Testis (tissue), 5 donors: ENCODE measurements at places on chromosomes 5 and 9. TPM values are rescaled to one million over a fixed set of nuclear protein-coding genes. Genes with fewer than 3 reads are reported as not detected.

HOMER1 gene
- total RNA-seq = 20.4 TPM

PCDHGC5 gene
- total RNA-seq = 4.9 TPM

LMX1B gene
- total RNA-seq = 7.6 TPM

DCAF12 gene
- 120 TPM for total RNA-seq

DNA sequence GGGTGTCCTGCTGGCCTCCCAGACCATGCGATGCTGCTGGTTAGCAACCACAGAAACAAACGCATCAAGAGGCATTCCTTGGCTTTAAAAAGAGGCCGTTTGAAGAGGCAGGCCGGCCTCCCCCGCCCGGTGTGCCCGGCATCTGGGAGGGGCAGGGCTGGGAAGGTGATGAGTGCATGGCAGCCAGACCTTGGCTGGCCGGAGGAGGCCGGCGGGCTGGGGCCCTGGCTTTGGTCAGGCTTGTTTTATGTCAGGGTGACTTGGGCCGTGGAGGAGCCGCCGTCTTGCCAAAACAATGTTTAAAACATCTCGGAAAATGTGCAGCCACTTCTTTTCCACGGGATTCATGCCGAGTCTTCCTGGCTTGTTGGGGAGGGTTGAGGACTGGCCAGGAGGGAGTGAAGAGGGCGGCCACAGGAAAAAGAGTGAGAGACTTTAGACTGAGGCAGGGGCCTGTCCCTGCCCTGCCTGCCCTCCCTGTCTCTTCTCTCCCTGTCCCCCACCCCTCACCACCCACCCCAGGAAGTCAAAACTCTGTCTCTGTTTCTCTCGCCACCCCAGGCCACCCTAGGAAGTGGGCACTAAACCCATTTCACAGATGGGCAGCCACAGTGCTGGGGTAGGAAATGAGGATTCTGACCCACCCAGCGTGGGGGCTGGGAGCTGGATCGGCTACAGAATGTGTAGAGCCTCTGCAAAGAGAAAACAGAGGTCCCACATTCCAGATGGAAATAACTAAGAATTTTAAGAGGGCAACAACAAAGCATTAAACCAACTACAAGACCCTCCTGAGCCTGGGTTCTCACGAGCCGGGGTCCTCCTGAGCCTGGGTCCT is 143.0 kb downstream of the RXRA start:
- peak; percentile 61 for DNase-seq

DNA sequence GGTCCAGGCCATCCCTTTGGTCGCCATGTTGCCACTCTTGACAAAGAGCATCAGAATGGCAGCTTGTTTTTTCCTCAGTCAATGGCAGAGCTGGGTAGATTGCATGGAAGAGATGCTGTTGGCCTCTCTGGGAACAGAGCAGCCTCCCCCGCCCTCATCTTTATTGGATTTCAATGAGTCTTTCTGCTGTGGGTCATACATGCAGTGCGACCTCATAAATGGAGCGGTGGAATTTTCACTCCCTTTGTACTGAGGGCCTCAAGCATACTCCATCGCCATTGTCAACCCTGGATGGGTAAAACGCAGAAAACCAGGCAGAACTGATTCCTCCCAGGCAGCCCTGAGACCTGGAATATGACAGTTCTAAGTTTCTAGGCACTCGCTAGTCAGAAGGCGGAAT is 71.8 kb downstream of the ZNF618 start:
- no peak for DNase-seq

DNA sequence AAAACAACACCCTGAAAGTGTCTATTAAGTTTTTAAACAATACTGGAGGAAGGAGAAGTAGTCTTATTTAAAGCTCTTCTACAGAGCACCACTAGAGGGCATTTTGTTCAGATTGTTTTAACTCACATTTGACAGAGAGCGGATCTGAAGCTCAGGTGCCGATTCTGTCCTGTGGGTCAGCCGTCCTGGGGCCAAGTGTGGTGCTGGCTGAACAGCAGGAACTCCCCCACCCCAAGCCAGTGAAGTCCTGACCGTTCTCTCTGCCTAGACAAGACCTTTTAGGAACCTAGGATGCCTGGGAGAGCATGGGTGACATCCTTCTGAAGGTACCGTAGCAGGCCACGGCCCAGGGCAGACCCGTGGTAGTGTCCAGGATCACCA is 3.9 kb downstream of the EXOC3 start:
- DNase-seq = peak; percentile 11

DNA sequence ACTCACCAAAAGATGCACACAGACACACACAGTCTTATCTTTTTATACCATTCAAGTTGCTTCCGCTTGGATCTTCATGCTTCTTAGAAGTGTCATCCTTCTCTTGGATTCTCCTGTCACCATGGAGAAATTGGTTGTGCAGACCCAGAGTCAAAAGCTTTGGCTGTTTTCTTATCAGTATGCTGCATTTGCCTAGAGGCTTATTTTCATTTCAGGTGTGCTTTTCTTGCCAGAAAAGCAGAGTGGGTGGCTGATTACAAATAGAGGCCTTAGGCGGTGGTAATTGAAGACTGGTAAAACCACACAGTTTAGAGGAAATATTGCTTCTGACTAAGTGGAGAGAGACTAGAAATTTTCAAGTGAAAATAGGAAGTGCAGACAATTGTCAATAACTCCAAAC is 70.2 kb upstream of the TLE4 start:
- DNase-seq = no peak

DNA sequence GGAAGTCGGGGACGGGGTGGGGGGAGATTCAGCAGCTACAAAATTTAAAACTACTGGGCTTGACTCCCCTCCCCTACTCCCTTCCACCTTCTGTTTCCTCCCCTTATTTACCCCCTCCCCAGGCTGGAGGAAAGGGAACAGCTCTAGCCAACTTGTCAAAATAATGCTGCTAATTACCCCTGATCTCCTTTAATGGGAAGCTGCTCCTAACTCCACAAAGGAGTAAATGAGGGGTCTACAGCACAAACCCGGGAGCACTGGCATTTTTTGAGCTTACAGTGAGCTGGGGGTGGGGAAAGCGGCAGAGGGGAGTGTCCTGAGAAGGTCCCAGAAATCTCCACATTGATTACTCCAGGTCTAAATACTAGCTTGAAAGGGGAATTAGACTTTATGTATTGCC is 3.1 kb downstream of the PTCH1 start:
- no peak for DNase-seq

DNA sequence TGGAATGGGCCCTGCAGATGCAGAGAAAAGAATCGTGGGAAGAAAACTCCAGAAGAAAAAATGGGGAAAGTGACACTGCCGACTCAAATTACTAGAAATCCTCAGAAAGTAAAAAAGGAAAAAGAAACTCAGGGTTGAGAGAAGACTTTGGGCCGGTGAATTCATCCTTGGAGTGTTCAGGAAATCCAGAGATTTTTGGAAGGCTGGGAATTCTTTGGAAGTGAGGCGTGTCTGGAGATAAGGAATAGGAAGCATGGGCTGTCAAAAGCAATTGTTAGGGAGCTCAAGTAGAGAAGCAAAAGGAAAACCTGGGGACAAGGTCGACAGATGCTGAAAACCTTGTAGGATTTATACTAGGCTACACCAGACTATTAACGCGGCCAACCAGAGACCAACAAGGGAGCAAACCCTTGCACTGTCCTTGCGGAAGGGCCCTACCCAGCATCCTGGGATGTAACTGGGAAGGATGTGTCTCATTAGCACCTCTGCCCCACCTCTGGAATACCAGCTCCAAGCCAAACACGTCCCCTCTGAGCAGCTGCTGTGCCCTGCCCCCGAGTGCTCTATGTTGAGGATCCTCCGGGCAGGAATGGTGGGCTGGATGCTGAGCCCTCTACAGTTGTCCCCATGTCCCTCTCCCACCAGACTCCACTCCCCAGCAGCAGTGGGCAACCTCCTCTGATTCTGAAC is 11.6 kb downstream of the DAB2IP start:
- no peak for DNase-seq

DNA sequence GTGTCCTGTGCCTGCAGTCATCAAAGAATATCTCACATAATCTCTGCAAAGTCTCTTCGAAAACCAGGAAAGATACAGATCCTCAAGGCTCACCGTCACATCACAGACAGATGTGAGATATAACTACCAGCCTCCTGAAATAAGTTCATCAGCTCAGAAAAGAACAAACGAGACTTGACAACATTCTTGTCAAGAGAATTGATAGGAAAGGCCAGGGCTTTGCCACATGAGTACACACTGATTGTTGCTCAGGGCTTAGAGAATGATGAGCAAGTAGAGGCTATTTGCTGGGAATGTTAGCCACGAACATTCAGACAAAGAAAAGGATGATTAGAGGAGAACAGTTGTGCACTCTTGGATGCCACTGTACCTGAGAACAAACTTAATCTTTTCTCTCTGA is 535.1 kb downstream of the ELAVL2 start:
- no peak for DNase-seq

DNA sequence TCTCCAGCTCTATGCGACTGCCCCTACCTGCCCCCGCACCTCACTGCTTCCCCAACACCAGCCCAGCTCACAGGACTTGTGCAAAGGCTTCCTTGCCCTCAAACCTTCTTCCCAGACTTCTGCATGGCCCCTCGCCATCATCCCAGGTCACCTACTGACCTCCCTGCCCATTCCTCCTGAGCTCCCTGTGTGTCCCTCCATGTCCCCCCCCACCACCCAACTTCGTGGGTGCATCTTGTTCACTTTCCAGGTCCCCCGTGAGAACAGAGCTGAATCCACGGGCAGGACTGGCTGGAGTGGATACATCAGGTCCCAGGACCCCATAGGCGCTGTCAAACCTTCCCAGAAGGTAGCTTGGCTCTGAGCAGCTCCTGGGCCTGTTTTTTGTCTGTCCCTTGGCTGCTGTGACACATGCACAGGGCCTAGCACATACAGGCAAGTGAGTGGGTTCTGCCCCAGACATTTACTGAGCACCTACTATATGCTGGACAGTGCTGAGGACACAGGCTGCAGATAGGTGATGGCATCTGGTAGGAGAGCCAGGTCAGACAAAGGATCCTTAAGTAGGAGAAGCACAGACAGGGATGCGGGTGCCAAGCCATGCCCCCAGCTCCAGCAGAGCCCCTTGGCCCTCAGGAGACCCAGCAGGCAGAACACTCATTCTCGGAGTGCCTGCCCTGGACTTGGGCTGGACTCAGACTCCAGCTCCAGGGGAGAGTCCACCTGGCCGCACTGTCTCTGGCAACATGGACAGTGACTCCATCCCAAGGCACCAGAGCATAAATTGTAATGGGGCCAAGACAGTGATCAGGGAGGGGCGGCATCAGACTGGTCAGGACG is 15.0 kb downstream of the NINJ1 start:
- no peak for DNase-seq

GRCh38 chr5:120605325-120606079 is 141.4 kb downstream of the PRR16 start:
- DNase-seq = no peak

DNA sequence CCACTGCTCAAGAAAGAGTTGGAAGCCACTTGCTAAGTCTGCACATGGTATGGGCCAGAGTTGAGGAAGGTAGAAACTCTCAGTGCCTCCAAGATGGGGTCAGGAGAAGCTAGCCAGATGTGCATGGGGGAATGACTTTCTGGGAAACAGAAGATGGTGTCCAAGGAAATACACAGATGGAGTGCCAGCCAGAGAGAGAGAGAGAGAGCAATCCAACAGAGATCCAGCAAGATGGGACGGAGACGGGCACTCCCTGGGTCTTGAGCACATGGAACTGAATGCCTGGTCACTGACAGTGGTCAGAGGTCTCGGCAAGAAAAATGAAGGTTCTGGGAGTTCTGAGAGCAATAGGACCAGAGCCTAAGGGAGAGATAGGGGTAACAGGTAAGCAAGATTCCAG is 82.1 kb downstream of the SH3TC2 start:
- no peak for DNase-seq

GRCh38 chr5:22780756-22781155 is 72.4 kb downstream of the CDH12 start:
- no peak for DNase-seq

DNA sequence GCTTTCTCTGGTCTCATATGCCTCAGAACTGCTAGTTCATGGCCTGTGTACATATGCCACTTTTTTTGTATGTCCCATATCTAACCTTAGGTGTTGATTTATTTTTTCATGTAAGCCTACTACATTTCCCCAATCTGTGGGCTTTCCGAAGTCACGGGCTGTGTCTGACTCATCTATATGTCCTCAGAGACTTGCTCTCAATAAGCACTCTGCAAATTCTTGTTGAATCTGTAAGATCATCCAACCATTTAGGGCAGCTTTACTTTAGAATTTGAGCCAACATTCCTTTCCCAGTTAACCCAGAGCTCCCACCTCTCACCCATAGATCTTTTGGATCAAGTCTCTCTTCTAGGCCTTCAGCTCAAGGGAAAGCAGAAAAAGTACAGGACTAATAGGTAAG is 263.4 kb downstream of the SEC61B start:
- no peak for DNase-seq

- DNase-seq = no peak
Observed at GRCh38 chr5:133697536-133698258, 85.4 kb upstream of the FSTL4 start.

- peak; percentile 91 for DNase-seq
Observed at GRCh38 chr5:135458921-135459331, 6.8 kb upstream of the TIFAB start.

GRCh38 chr5:83474991-83475390 is 3.4 kb downstream of the VCAN start:
- DNase-seq = peak; percentile 28

DNA sequence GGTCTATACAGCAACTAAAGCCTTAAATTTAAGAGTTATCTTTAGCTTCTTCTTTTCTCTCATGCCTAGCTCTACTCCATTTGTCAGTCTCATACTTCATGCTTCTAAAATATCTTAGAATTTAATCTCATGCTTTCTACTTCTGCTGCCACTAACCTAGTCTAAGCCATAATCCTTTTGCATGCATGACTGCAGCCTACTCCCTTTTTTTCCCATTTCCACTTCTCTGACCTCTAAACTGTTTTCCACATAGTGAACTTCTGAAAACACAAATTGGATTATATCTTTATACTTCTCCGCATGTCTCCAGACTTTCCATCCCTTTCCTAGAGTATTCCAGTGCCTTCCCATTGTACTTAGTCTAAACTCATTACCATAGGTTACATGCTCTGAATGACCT is 193.0 kb downstream of the XRCC4 start:
- no peak for DNase-seq

DNA sequence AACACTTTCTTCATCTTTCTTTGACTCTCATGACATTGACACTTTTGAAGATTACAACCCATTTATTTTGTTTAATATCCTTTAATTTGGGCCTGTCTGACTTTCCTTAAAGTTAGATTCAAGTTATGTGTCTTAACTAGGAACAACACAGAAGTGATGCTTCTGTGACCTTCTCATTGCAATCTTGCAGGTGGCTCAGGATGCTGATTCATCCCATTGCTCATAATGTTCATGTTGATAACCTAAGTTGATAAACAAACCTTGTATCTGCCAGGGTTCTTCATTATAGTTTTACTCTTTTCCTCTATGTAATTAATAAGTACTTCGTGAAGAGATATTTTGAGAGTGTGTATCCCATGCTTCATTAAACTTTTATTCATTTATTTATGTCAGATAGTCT is 107.2 kb upstream of the SHB start:
- no peak for DNase-seq

DNA sequence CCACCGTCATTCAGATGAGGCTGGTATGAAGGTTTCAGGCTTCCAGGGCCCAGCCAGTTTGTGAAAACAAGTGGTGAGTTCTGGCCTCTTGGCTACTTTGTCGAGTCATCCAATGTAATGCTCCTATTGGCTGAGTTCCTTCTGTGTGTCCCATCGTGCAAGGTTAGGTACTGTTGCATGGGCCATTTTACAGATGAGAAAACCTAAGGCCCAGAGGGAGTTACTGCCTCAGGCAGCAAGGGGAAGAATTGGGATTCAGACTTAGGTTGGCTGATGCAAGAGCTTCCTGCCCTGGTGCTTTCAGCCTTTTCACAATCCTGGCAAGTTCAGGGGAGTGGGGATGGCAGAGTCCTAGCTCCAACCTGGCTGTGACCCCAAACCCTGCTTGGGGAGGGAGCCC is 17.4 kb upstream of the PITX1 start:
- no peak for DNase-seq
